ENCODE measurements at places on chromosomes 2 and 18. TPM values are rescaled to one million over a fixed set of nuclear protein-coding genes. Genes with fewer than 3 reads are reported as not detected.

FNDC4 gene
- 34.7 TPM for total RNA-seq

CERKL gene
- total RNA-seq = 0.15 TPM

EVX2 gene
- total RNA-seq = not detected

MMADHC gene
- 168 TPM for total RNA-seq

FOXI3 gene
- total RNA-seq = not detected

CHCHD5 gene
- total RNA-seq = 10.4 TPM

NOTO gene
- not detected for total RNA-seq

GPR39 gene
- 1.3 TPM for total RNA-seq

NGEF gene
- 0.44 TPM for total RNA-seq

HNMT gene
- 20.8 TPM for total RNA-seq

SERPINB11 gene
- total RNA-seq = not detected

STON1 gene
- total RNA-seq = 14.4 TPM

ABCG5 gene
- not detected for total RNA-seq

NYAP2 gene
- total RNA-seq = not detected

RUFY4 gene
- not detected for total RNA-seq

MAB21L4 gene
- not detected for total RNA-seq

ADCYAP1 gene
- total RNA-seq = not detected
